Kidney glomerular epithelial cell (primary cell): ENCODE measurements at places on chromosomes 4 and X.

- no peak for DNase-seq
Measured at GRCh38 chrX:31320740-31321139, 248.9 kb upstream of the FTHL17 start.

- DNase-seq: no peak
Measured at GRCh38 chr4:16027114-16027513, 56.7 kb downstream of the PROM1 start.

DNA sequence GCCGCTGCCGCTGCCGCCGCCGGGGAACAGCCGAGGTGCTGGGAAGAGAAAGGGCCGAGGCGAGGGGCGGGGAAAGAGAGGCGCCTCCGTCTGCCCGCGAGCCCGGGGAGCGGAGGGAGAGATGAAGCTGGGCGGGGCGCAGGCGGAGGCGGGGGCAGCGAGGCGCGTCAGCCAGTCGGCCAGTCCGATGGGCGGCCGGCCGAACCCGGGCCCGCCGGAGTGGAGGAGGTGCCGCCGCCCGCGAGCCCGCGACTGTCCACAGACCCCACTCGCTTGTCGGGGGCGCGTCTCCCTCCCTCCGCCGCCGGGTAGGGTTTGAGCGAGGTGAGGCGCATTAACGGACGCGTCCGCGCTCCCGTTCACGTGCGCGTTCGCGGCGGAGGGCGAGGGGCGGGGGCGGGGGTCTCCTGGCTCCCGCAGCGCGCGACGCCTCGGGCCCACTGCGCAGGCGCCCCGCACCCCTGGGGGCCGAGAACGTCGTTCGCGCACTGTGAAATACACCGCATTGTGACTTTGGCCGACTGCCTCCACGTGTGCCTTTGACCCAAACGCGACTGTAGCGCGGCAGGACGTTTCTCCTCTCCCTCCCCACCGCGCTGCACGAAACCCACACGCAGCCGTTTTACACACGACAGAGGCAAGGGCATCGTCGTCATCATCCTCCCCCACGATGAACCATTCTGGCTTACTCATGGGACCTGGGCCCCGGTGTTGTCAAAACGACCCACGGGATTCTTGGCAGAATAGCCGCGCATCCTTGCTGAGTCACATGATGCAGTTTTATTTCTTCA lies at the start of gene NUDT11:
NUDT11 (minus strand) TSS at position 92 of the 791 bp plus-strand sequence. CDS start 148 bp downstream, outside the sequence.
- peak; percentile 30 for DNase-seq

GRCh38 chrX:109859651-109860050 lies 126.6 kb upstream of the ACSL4 start:
- no peak for DNase-seq

DNA sequence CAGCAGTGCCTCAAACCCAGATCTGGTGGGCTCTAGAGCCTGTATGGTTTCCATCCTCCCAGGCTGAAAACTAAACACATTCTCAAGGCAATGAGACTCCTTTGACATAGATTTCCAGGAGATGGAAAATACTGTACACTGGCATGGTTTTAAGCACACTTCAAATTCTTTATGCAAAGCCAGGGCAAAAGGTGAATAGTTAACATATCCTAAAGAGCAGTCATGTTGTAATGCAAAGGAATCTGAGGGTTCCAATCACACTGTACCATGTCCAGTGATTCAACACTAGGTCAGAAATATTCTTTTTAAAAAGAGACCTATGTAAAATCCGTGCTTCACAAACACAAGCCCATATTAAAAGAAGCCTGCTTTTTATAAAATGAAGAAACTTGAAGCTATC lies 195.3 kb downstream of the QDPR start:
- DNase-seq: no peak

DNA sequence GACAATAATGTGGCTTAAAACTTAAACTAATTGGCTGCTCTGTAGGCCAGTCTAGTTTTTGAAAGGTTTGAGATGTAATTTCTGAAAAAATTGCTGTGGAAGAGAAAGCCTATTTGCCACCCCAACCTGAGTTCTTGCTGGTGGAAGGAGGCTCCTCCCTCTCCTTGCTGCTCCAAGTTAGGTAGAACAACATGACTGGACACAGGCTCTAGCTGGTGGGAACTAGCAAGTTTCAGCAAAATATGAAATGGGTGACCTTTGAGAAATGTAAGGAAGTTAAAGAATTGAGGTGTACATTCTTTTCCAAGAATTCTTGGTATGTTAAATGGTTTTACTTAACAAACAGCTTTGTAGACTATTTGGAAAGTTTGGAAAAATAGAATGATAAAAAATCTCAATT lies 8.0 kb downstream of the RPL34 start:
- DNase-seq: no peak

DNA sequence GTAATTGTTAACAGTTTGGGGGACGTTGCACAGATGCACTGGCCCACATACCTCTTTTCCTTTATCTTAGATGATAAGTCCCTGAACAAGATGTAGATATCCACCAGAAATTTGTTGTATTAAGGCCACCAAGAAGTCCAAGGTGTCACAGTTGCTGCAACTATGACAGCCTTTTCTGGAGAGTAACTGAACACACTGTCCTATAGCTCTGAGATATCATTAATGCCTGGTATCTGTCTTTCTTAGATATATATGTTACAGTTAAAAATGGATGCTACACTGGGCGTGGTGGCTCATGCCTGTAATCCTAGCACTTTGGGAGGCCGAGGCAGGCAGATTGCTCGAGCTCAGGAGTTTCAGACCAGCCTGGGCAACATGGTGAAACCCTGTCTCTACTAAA lies 77.8 kb upstream of the PRDX4 start:
- DNase-seq: no peak

DNA sequence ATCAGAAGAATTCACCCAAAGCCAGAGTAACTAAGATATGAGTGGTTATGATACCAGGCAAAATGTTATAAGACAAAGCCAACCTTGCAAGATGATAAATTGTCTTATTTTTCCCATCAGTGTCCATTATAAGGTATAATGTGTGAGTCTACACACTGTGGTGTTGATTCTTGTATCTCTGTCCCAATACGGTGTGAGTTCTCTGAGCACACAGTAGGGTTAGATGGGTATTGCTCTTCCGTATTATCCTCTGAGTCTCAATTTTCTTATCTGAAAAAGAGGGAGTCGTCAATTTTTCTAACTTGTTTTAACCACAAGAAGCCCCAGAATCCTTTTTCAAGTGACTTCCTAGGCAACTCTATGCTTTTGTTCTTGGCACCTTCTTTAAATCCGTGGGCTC lies 69.9 kb downstream of the HMGB2 start:
- DNase-seq: no peak

DNA sequence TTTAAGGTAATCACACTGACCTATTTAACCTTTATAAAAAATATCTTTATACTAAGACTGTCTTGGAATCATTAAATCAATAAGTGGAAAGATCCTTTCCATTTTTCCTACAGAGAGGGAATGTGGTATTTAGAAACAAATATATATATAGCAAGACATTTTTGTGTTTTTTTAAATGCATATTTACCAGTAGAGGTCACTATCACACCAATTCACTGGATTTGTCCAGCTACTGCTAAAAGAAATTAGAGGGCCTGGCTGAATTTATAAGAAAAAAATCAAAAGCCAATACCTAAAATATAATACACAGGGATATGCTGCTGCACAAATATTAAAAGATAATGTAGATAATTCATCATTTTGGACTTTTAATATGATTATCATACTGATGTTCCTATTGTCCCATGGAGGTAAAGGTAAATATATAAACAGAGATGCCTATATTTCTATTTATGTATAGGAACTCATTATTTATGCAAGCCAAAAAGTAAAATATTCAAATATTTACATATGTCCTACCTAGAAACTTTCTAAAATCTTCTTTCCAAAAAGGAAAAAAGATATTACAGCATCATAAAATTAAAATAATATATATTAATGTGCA lies 69.5 kb downstream of the PDE5A start:
- DNase-seq: peak; percentile 72

DNA sequence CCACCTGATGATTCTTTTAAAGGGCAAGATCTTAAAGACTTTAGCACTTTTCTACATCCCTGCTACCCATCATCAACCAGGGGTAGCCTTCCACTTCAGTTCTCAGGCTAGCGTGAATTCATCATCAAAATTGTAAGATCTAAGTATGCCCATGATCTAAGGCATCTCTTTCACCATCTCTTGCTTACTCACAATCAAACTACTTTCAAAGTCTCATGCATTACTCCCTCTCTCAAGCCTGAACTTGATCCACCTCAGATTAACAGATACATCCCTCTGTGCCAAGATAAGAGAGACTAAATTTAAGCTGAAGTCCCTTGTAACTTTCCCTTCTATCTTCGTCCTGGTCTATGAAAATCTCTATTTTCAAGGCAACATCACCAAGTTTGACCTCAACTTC lies 62.8 kb downstream of the DHX15 start:
- no peak for DNase-seq

DNA sequence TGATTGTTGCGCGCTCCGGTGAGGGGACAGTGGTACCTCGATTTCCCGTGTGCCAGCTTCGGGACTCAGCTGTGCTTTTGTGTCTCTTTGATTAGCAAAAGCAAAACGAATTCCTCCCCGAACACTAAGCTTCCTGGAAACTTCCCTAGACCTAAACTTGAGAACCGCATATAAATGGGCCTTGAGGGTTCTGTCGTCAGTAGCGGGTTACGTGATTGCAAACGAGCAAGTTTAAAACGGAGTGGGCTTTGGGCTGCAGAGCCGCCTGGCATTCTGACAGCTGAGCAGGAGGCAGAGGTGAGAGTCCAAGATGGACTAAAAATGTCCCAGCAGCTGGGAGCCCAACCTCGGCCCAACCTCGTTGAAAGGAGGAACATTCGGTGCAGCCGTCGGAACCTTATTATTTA lies 1.2 kb upstream of the TAPT1 start:
- no peak for DNase-seq

- DNase-seq: no peak
Measured at GRCh38 chr4:24226667-24227066, 336.8 kb upstream of the PPARGC1A start.

- DNase-seq: no peak
Measured at GRCh38 chr4:133623847-133624246, 474.8 kb downstream of the PCDH10 start.

DNA sequence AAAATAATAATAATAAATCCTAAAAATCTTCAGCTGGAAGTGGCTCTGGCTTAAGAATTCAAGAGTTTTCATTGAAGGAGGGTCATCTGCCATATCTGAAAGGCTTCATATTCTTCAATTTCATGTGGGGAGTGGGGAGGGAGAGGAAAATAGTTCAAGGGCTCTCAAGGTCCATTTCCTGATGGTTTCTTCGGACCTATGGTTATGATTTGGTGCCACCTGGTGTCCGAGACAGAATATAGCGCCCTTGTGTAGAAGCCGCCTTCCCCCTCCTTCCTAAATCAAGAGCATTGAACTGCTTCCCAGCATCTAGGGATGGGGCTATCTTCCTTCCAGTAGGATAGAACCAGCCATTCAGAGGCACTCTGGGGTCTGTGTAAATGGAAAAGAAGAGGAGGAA lies 34.3 kb downstream of the NLGN3 start:
- peak; percentile 25 for DNase-seq

DNA sequence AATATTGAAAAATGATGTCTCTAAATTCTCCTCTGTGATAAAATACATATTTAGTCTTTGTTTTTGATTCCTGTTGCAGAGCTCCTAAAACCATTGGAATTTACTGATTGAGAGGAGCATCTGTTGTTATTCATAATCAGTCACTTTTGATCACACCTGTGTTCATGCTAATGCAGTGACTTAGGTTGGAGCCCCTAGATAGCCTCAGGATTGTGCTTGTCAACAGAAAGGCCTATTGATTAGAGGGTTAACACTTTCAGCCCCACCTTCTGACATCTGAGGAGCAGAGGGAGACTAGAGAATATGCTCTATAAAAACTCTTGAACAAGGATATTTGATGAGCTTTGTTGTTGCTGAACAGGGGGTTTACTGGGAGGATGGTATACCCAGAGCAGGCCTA lies 409.5 kb upstream of the ADGRL3 start:
- DNase-seq: no peak

GRCh38 chrX:46587158-46587557 lies 13.6 kb downstream of the CHST7 start:
- DNase-seq: peak; percentile 10

DNA sequence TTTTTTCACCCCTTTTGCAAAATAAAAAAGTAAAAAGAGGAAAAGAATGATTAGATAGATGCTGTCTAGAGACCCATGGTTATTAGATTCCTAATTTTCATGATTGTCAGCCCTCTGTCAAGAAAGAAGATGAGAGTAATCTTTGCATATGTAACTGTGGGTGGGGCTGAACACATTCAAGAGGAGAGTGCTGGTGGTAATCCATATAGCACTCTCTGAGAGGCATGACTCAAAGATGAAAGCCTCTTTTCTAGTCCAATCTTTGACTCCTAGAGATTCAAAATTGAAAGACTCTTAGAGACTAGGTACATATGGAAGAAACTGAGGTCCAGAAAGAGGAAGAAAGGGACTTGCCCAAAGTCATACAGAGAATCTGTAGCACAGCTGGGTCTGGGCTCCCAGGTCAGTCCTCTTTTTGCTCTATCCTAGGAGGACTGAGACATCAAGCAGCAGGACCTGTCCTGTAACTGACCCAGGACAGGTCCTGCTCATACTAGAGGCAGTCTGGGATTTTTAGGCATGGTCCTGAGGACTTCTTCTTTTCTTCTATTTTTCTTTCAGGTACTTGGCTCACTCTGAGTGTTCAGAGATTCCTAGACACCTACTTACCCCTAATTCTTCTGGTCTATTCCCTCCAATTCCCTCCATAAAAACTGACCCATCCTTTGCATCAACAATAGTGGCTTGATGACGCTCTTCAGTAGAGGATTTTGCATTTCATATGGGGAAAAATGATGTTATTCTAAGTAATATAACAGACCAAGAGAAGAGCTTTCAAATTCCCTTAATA lies 23.8 kb downstream of the VSIG4 start:
- no peak for DNase-seq

GRCh38 chr4:151485541-151486131 lies 76.7 kb downstream of the FHIP1A start:
- no peak for DNase-seq

DNA sequence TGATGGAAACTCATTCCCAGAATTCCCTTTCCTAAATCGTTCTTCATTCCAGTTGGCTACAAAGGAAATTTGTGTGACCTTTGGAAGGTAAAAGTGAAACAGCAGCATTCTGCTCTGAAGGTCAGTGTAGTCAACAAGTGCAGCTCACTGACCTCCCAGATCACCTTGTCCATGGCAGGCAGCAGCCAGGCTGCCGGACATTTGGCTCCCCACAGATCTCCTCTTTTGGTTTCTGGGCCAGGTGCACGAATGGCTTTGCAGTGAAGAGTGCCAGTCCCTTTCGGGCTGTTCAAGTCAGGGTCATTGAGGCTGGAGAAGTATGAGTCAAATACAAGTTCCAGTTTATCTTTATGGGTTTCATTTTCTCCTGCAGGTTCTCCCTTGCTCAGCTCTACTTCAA lies 14.3 kb downstream of the GPRIN3 start:
- DNase-seq: no peak

- DNase-seq: no peak
Measured at GRCh38 chr4:133802359-133803140, 399.0 kb downstream of the PABPC4L start.

- DNase-seq: no peak
Measured at GRCh38 chrX:13906093-13906492, 89.2 kb upstream of the GPM6B start.

DNA sequence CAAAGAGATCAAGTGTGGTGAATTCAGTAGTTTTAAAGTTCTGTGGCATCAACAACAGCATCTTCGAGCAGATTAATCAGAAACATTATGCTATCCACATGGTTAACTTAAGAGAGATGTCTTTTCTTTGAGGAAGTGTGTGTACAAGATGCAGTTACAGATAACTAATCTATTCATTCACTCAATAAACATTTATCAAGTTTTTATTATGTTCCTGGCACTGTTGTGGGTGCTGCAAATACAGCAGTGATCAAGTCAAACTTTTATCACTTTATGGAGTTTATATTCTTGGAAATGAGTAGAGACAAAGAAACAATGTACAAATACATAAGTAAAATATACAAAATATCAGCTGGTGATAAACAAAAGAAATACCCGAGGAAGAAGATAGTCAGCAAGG lies 66.4 kb downstream of the ATOH1 start:
- DNase-seq: no peak
